ENCODE measurements at places on chromosomes 5 and 9.

- DNase-seq: no peak
Observed at GRCh38 chr9:97307500-97308163, at the start of gene CCDC180. CCDC180 (plus strand) TSS chr9:97307659; CDS start chr9:97308064, 405 bp downstream.

- no peak for DNase-seq
Observed at GRCh38 chr5:57613741-57614140, 131.1 kb upstream of the ACTBL2 start.

DNA sequence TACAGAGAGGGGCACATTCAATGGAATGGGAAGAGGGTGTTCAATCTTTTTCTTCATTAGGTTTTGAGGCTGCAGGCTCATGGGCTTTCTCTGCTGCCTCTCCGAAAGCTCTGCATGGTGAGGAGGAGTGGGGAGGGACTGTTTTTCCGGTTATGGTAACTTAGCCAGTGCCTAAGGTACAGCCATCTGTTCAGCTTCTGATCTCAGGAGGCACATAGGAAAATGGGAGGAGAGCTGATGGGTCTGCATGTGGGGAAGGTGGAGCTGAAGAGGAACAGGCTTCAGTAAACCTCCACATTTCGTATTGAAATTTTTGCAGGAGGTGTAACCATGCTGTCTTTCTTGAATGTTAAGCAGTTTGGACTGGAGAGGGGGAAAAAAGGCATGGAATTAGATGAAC, 1020.4 kb upstream of the WWC1 start:
- no peak for DNase-seq

GRCh38 chr5:43233946-43234345, 41.9 kb downstream of the NIM1K start:
- no peak for DNase-seq

DNA sequence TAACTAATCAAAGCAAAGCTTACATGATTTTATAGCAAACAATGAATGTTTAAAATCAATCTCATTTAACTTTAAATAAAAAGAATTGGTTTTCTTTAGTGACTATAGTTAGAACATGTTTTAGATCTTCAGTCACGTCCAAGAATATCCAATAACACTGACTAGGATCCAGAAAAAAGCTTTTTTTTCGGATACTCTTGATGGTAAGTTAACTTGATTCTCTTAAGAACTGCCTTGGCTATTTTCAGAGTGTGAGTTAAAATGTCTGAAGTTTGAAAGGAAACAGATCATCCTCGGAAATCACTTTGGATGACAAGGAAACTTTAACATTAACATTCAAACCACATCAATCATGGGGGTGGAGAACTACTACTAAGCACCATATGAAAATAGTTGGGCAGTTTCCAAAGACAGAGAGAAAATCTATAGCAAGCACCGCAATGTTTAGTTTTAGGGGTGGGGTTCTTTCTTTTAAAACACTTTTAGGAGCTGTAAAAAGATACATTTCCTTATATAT, 83.7 kb upstream of the SLC27A6 start:
- DNase-seq: no peak

GRCh38 chr9:110626101-110626829, 42.3 kb upstream of the MUSK start:
- DNase-seq: no peak

DNA sequence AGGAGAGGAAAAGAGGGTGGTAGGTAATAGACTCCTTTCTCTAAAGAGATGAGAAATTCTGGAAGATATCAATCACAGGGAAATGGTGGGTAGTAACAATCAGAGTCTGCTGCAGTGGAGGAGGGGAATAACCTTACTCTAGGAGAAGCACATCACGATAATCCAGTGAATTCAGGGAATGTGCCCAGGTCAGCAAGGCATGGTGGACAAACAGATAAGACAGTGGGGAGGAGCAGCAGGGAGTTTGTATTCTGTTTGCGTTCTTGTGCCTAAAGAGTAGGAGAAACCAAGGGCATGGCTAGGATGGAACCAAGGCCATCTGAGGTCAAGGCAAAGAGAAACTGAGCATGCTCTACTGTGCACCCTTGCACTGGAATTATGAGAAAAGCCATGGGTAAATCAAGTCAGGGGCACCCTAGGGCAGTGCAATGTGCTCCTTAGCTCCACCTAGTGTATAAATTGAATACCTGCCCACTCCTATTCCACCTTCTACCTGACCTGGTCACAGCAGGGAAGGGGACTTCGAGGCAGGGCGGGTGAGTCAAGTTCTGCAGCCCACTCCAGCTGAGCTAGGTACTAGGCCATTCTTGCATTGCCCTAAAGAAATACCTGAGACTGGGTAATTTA, 31.6 kb downstream of the RETREG1 start:
- no peak for DNase-seq

DNA sequence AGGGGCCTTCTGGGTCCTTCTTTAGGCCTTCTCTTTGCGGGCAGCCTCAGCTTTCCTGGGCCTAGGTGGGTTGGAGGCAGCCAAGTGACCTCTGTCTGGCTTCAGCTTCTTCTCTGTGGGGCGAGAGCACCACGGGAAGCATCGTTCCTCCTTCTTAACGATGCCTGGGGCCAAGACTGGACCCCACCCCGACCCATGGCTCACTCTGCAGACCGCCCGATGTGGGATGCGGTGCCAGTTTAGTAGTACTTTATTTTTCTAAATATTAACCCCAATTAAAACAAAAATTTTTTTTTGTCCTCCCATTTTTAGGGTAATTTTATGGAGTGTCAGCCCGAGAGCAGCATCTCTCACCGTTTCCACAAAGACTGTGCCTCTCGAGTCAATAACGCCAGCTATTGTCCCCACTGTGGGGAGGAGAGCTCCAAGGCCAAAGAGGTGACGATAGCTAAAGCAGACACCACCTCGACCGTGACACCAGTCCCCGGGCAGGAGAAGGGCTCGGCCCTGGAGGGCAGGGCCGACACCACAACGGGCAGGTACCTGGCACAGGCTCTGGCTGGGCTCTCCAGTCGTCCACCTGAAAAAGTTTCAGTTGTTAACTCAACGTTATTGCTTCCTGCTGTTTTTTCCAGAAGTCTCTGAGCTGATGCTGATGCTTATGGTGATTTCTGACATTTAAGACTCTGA, 101.1 kb upstream of the CACNA1B start:
- no peak for DNase-seq

GRCh38 chr5:45094876-45095440, 286.2 kb downstream of the MRPS30 start:
- no peak for DNase-seq

DNA sequence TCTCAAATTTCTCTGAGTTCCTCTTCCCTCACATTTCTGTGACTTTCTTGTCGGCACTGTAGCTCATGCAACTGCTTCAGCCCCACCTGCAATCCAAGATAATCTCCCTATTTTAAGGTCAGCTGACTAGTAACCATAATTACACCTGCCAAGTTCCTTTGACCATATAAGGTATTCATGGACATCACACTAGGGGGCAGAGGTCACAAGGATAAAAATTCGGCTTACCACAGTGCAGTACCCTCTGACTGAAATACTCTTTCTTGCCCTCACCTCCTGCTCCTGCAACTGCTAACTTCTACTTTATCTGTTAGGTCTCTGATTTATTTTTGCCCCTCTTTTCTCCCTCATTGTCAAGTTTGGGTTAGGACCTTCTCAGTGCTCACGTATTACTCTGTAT, 144.2 kb downstream of the GDNF start:
- DNase-seq: no peak

DNA sequence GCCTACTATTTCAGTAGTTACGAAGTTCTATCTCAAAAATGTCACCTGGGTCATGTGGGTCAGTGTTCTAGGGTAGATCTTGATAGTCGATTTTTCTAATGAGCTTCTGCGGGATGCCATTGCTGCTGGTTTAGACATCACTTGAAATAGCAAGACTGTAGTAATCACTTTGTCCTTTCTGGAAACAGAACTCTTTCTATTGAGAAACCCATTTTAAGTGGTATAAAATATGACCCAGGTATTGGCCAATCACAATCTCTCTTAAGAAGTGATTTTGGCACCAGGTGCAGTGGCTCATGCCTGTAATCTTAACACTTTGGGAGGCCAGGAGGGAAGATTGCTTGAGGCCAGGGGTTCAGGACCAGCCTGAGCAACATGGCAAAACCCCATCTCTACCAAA, 17.6 kb downstream of the ARRDC3 start:
- no peak for DNase-seq

GRCh38 chr5:126718236-126718868, 58.6 kb upstream of the LMNB1 start:
- no peak for DNase-seq

DNA sequence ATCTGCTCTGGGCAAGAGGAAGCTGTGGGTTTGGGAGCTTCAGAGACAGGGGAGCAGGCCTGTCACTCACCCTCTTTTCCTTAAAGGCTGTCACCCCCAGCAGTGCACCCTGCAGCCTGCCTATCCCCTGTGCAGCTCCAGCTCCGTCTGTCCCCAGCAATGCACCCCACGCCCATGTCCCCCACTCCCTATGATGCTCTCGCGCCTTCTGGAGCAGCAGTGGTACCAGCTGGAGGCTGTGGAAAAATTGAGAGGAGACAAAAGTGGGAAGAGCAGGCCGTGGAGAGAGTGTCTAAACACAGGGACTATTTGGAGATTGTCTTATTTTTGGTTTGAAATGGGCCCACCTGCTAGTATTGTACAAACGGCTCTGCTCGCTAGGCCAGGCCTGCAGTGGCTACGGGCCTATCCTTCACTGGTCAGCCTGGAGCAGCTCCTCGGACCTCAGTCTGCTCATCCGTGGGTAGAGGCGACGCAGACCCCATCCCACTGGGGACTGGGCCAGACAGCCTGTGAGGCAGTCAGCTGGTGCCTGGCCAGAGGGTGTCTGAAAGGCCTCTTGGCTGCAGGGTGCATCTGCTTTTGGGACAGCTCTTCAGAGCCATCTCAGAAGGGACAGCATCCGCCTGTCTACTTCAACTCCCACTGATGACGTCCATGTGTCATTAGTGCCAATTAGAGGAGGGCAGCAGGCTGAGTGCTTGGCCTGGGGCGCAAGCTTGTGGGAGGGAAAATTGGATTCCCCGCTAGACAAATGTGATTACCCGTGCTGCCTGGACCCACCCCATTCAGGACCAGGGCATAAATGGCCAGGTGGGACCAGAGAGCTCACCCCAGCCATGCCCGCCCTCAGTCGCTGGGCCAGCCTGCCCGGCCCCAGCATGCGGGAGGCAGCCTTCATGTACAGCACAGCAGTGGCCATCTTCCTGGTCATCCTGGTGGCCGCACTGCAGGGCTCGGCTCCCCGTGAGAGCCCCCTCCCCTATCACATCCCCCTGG, at the start of gene DBH:
DBH (plus strand) TSS at position 831 of the 999 bp plus-strand sequence; CDS start at position 840, 9 bp downstream.
- no peak for DNase-seq

DNA sequence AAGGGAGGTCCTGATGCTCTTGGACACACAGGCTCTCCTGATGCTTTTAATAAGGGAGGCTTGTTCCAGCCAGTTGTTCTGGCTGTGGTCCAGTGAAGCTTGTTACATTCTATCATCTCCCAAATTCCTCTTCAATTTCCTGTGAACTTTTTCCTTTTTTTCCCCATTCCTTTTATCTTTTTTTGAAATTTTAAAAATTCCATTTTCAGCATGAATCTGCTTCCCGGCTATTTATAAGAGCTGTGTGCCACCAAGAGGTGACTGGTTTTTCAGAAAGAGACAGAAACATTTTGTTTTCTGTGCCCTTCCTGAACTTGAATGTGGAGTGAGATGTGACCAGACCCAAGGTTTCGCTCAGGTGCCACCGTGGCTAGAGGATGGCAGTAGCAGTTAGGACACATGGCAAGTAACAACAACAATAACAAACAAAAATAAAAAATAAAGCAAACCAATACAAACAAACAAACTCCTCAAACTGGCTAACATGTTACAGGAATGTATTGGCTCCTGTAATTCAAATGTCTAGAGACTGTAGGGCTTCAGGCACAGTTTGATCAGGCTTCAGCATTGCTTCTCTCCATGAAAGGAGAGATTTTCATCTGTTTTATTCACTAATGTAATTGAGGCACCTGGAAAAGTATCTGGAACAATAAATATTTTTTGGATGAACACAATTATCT, 121.1 kb downstream of the BOD1 start:
- no peak for DNase-seq

- no peak for DNase-seq
Observed at GRCh38 chr5:76332102-76332501, 71.0 kb upstream of the IQGAP2 start.

GRCh38 chr5:157618191-157618765, 34.0 kb downstream of the SOX30 start:
- DNase-seq: no peak

- no peak for DNase-seq
Observed at GRCh38 chr5:96721351-96721977, 59.3 kb downstream of the CAST start.

- DNase-seq: no peak
Observed at GRCh38 chr9:99977033-99977792, 70.8 kb downstream of the STX17 start.

- DNase-seq: no peak
Observed at GRCh38 chr5:17118631-17119030, 98.8 kb upstream of the BASP1 start.

GRCh38 chr5:4661836-4662235, 478.3 kb upstream of the ADAMTS16 start:
- DNase-seq: no peak

GRCh38 chr9:74942801-74943200, 9.9 kb downstream of the C9orf40 start:
- no peak for DNase-seq

Measured in NCI-H345 (cell line).